ENCODE measurements at places on chromosomes 1 and 21. TPM values are rescaled to one million over a fixed set of nuclear protein-coding genes. Genes with fewer than 3 reads are reported as not detected.
A peak's percentile ranks its signal among the peaks of the same experiment; 100 is the strongest.

DNA sequence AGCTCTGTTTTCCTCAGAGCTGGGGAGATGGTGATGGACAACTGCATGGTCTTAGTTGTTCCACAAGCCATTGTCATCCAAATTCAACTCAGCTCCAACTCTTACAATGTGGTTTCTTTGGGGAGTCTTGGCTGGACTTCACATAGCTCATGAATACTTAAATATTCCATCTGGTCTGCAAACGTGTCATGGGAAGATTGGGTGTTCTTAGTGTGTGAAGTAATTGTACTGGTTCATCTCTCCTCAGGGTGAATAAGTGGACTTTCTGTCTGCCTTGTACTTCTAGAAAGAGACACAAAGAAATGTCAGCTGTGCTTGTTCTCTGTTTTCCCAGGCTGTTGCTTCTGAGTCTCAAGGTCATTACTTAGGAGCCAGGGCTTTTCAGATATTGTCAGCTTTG is 106.6 kb downstream of the VPS13D start:
- no peak for DNase-seq
- H3K36me3 ChIP-seq = peaks cover 16% of the 10 kb centered on the region
- H3K27ac ChIP-seq = peak overlapping the region; percentile 39

DNA sequence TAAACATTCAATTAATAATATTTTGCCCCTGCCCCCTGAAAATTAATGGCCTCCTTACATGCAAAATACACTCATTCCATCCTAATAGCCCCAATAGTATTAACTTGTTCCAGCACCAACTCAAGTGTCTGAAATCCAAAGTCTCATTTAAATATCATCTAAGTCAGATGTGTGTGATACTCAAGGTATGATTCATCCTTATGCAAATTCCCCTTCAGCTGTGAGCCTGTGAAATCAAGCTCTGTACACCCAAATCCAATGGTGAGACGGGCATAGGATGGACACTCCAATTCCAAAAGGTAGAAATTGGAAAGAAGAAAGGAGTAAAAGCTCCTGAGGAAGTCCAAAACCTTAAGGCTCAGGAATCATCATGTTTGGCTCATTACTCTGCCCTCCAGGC is 83.5 kb downstream of the HHAT start:
- H3K27me3 ChIP-seq = no peaks in the 10 kb centered on the region
- DNase-seq = no peak
- no peak overlapping the region for H3K4me3 ChIP-seq
- H3K36me3 ChIP-seq = peaks cover 9% of the 10 kb centered on the region
- no peak overlapping the region for H3K27ac ChIP-seq

GRCh38 chr1:114130846-114131525 is 22.7 kb downstream of the SYT6 start:
- no peak overlapping the region for H3K27ac ChIP-seq
- no peak overlapping the region for H3K4me3 ChIP-seq
- no peak for DNase-seq
- H3K36me3 ChIP-seq = peaks cover 12% of the 10 kb centered on the region
- peaks cover 25% of the 10 kb centered on the region for H3K27me3 ChIP-seq

- H3K4me1 ChIP-seq = no peaks in the 10 kb centered on the region
- H3K27ac ChIP-seq = no peak overlapping the region
- no peak for DNase-seq
Measured at GRCh38 chr1:12406211-12407021, 176.6 kb downstream of the VPS13D start.

- no peak for DNase-seq
- no peak overlapping the region for H3K4me3 ChIP-seq
- peaks cover 71% of the 10 kb centered on the region for H3K27me3 ChIP-seq
- no peaks in the 10 kb centered on the region for H3K4me1 ChIP-seq
- no peak overlapping the region for H3K27ac ChIP-seq
Measured at GRCh38 chr21:41605178-41605933, 97.4 kb upstream of the TMPRSS2 start.

- DNase-seq = no peak
- peak overlapping the region; percentile 95 for H3K27ac ChIP-seq
- peak overlapping the region; percentile 71 for H3K4me3 ChIP-seq
- peaks cover 2% of the 10 kb centered on the region for H3K36me3 ChIP-seq
- H3K27me3 ChIP-seq = peaks cover 5% of the 10 kb centered on the region
Measured at GRCh38 chr1:185681034-185681633, 53.1 kb upstream of the HMCN1 start.

- peaks cover 50% of the 10 kb centered on the region for H3K27me3 ChIP-seq
- no peaks in the 10 kb centered on the region for H3K4me1 ChIP-seq
- DNase-seq = no peak
- H3K27ac ChIP-seq = no peak overlapping the region
- no peak overlapping the region for H3K4me3 ChIP-seq
Measured at GRCh38 chr1:29671446-29672356, 435.4 kb downstream of the PTPRU start.

GRCh38 chr1:47834326-47834725 is 162.9 kb downstream of the TRABD2B start:
- H3K4me1 ChIP-seq = no peaks in the 10 kb centered on the region
- no peak overlapping the region for H3K4me3 ChIP-seq
- DNase-seq = no peak
- no peaks in the 10 kb centered on the region for H3K36me3 ChIP-seq
- no peak overlapping the region for H3K27ac ChIP-seq

GRCh38 chr21:33359446-33359845 is 34.7 kb downstream of the IFNAR1 start:
- no peaks in the 10 kb centered on the region for H3K27me3 ChIP-seq
- DNase-seq = no peak
- H3K27ac ChIP-seq = no peak overlapping the region
- H3K4me1 ChIP-seq = peaks cover 21% of the 10 kb centered on the region
- H3K4me3 ChIP-seq = no peak overlapping the region
- H3K36me3 ChIP-seq = peaks cover 2% of the 10 kb centered on the region

GRCh38 chr1:179867493-179868330 is 9.9 kb downstream of the TOR1AIP2 start:
- peaks cover 17% of the 10 kb centered on the region for H3K4me1 ChIP-seq
- H3K4me3 ChIP-seq = no peak overlapping the region
- no peaks in the 10 kb centered on the region for H3K27me3 ChIP-seq
- peaks cover 2% of the 10 kb centered on the region for H3K36me3 ChIP-seq
- H3K27ac ChIP-seq = peak overlapping the region; percentile 32

DNA sequence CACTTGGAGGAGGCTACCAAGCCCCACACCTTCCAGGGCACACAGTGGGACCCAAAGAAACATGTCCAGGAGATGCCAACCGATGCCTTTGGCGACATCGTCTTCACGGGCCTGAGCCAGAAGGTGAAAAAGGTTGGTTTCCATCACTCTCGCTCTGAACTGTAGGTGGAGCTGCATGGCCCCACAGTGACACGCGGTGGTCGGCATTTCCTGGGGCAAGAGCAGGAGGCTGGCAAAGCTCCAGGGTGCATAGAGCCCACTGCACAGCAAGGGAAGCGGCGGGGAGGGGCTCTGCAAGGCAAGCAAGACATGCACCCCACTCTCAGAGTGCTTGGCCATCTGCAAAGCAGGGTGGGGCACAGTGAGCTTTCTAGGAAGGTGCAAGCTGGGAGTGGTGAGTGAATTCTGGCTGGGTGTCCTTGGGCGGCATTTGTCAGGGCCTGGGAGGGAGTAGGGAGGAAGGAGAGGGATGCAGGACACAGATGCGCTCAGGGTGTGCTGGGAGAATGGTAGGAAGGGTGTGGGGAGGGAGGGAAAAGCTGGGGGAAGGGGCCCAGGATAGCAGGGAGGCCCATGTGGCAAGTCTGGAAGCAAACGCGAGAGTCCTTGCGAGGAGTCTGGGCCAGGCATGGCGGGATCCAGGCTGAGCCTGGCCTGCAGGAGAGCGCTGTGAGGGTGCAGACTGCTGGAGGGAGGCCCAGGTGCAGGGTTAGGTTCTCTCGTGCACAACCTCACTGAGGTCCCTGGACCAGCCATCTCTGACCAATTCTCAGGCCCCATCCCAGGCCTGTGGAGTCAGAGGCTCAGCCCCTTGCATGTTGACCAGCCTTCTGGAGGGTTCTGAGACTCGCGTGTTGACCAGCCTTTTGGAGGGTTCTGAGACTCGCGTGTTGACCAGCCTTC is 11.0 kb downstream of the TRPM2 start:
- H3K27ac ChIP-seq = no peak overlapping the region
- H3K4me1 ChIP-seq = peaks cover 8% of the 10 kb centered on the region
- no peaks in the 10 kb centered on the region for H3K27me3 ChIP-seq
- DNase-seq = no peak
- no peak overlapping the region for H3K4me3 ChIP-seq

GRCh38 chr1:165696625-165697100 is 1.7 kb downstream of the ALDH9A1 start:
- peak overlapping the region; percentile 97 for H3K27ac ChIP-seq
- DNase-seq = no peak
- no peaks in the 10 kb centered on the region for H3K27me3 ChIP-seq
- peaks cover 30% of the 10 kb centered on the region for H3K4me1 ChIP-seq

- H3K4me3 ChIP-seq = peak overlapping the region; percentile 25
- H3K27me3 ChIP-seq = peaks cover 75% of the 10 kb centered on the region
- H3K36me3 ChIP-seq = peaks cover 2% of the 10 kb centered on the region
- DNase-seq = no peak
Measured at GRCh38 chr1:228004856-228005462, 1.8 kb upstream of the WNT3A start.

- H3K4me3 ChIP-seq = no peak overlapping the region
- no peaks in the 10 kb centered on the region for H3K27me3 ChIP-seq
- no peaks in the 10 kb centered on the region for H3K4me1 ChIP-seq
- H3K27ac ChIP-seq = no peak overlapping the region
Measured at GRCh38 chr1:106080608-106081325, 975.7 kb upstream of the PRMT6 start.

DNA sequence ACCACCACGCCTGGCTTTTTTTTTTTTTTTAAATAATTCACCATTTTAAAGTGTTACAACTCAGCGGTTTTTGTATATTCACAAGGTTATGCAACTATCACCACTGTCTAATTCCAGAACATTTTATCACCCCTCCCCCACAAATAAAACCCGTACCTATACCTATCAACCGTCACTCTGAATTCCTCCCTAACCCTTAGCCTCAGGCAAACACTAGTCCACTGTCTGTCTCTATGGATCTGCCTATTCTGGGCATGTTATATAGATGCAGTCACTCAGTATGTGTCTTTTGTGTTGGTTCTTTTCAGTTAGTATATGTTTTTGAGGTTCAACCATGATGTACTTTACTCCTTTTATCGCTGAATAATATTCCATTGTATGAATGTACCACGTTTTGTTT is 19.3 kb upstream of the GRHL3 start:
- H3K4me1 ChIP-seq = no peaks in the 10 kb centered on the region
- H3K27me3 ChIP-seq = peaks cover 62% of the 10 kb centered on the region
- no peak overlapping the region for H3K4me3 ChIP-seq
- H3K27ac ChIP-seq = no peak overlapping the region
- DNase-seq = no peak
- H3K36me3 ChIP-seq = no peaks in the 10 kb centered on the region

GRCh38 chr1:11176081-11176706 is 13.0 kb upstream of the ANGPTL7 start:
- no peak overlapping the region for H3K4me3 ChIP-seq
- DNase-seq = no peak
- H3K27me3 ChIP-seq = no peaks in the 10 kb centered on the region
- peaks cover 13% of the 10 kb centered on the region for H3K4me1 ChIP-seq

- H3K4me3 ChIP-seq = no peak overlapping the region
- DNase-seq = no peak
- H3K36me3 ChIP-seq = peaks cover 13% of the 10 kb centered on the region
- no peaks in the 10 kb centered on the region for H3K27me3 ChIP-seq
- H3K27ac ChIP-seq = no peak overlapping the region
- H3K4me1 ChIP-seq = no peaks in the 10 kb centered on the region
Measured at GRCh38 chr1:213260311-213261075, 209.5 kb downstream of the RPS6KC1 start.

- no peaks in the 10 kb centered on the region for H3K4me1 ChIP-seq
- peaks cover 2% of the 10 kb centered on the region for H3K27me3 ChIP-seq
- no peak for DNase-seq
- H3K36me3 ChIP-seq = peaks cover 2% of the 10 kb centered on the region
- no peak overlapping the region for H3K27ac ChIP-seq
Measured at GRCh38 chr1:207711285-207711684, 40.6 kb upstream of the CD46 start.

The SELE gene
- not detected for total RNA-seq

The FAM89A gene
- 1.8 TPM for total RNA-seq

The GJB5 gene
- not detected for total RNA-seq

The PAX7 gene
- total RNA-seq = not detected

The CCDC17 gene
- 5.1 TPM for total RNA-seq

The PADI2 gene
- 0.57 TPM for total RNA-seq

The CLCA4 gene
- not detected for total RNA-seq

The ZNF672 gene
- total RNA-seq = 23.1 TPM

The FALEC gene
- total RNA-seq = 1.1 TPM

The RNF115 gene
- 14.0 TPM for total RNA-seq

The NUAK2 gene
- 5.1 TPM for total RNA-seq
